RWPE2 (cell line): ENCODE measurements at places on chromosomes 4 and X.

DNA sequence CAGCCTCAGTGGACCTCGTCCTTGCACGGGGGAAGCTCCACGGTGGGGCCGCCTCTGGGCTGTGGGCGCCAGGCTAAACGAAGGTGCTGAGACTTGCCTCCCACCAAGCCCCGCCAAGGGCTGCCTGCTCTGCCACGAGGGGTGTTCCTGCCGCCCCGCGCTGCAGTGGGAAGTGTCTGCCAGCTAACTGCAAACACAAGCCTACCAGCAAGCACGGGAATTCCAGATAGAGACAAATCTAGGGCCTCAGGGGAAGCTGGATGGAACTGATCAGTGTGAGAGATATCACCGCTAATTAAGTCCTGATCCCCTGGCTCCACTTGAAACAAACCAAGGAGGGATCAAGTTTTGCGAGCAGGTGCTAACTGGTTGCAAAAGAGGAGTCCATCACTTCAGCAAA is 181.6 kb upstream of the LEF1 start:
- H3K27me3 ChIP-seq, result no peaks in the 10 kb centered on the region
- H3K27ac ChIP-seq, result no peak overlapping the region
- no peak for DNase-seq
- no peaks in the 10 kb centered on the region for H3K36me3 ChIP-seq

GRCh38 chrX:78748846-78749245 is 1.3 kb downstream of the LPAR4 start:
- no peak for DNase-seq
- no peaks in the 10 kb centered on the region for H3K36me3 ChIP-seq
- no peaks in the 10 kb centered on the region for H3K27me3 ChIP-seq
- no peaks in the 10 kb centered on the region for H3K4me1 ChIP-seq

GRCh38 chr4:177968817-177969442 is 526.7 kb upstream of the AGA start:
- no peak overlapping the region for H3K27ac ChIP-seq
- H3K27me3 ChIP-seq, result no peaks in the 10 kb centered on the region
- H3K36me3 ChIP-seq, result no peaks in the 10 kb centered on the region
- no peak for DNase-seq
- H3K4me1 ChIP-seq, result peaks cover 20% of the 10 kb centered on the region

- no peak overlapping the region for H3K4me3 ChIP-seq
- H3K27me3 ChIP-seq, result no peaks in the 10 kb centered on the region
- no peaks in the 10 kb centered on the region for H3K4me1 ChIP-seq
- H3K27ac ChIP-seq, result no peak overlapping the region
These were observed 723.2 kb downstream of the SMARCA1 start for GRCh38 chrX:128800138-128800537.

GRCh38 chr4:107366016-107366735 is 330.1 kb upstream of the DKK2 start:
- no peak for DNase-seq
- H3K27ac ChIP-seq, result no peak overlapping the region
- no peaks in the 10 kb centered on the region for H3K36me3 ChIP-seq
- no peaks in the 10 kb centered on the region for H3K4me1 ChIP-seq
- H3K4me3 ChIP-seq, result no peak overlapping the region

DNA sequence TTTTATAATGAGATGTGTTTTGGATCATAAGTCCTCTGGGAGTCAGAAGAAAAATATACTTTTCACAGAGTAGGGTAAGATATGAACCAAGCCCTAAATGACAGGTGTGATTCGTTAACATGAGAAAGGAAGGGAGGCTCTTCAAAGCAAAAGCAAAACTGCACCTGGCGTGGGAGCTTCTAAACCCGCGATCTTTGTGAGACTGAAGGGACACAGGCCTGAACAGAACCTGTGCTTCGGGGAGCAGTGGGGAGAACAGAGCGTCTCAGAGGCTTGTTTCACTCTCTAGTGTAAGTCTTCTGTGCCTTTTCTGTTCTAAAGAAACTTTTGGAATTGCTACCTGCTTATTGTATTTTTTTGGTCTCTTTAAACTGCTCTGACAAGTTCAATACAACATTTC is 30.2 kb upstream of the CYP4V2 start:
- H3K4me1 ChIP-seq, result no peaks in the 10 kb centered on the region
- H3K36me3 ChIP-seq, result no peaks in the 10 kb centered on the region
- H3K4me3 ChIP-seq, result no peak overlapping the region
- no peaks in the 10 kb centered on the region for H3K27me3 ChIP-seq

GRCh38 chrX:133175162-133175561 is 43.0 kb downstream of the TFDP3 start:
- H3K36me3 ChIP-seq, result no peaks in the 10 kb centered on the region
- no peaks in the 10 kb centered on the region for H3K4me1 ChIP-seq
- no peak overlapping the region for H3K4me3 ChIP-seq
- H3K27me3 ChIP-seq, result no peaks in the 10 kb centered on the region
- no peak for DNase-seq
- H3K27ac ChIP-seq, result no peak overlapping the region

DNA sequence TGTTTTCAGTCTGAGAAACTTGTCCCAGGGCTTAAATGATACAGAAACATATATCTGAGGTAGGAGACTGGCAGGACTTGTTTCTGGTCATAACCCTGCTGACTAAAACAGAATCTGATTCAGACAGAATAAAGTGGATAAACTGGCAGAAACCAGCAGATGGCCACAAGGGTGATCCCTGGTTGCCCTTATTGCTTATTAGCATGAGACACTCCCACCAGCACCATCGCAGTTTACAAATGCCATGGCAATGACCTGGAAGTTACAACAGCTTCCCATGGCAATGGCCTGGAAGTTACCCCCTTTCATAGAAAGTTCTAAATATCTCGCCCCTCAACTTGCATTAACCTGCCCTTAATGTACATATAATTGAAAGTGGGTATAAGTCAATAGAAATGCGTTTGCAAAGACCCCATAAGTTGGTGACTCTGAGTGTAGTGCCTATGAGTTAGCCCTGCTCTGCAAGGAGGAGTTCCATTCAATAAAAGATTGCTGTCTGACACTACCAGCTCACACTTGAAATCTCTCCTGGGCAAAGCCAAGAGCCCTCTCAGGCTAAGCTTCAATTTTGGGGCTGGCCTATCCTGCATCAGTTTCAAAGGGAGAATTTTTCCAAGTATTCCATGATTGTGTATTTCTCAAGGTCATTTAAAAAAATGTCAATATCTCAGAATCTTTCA is 52.9 kb upstream of the PAGE5 start:
- no peaks in the 10 kb centered on the region for H3K4me1 ChIP-seq
- H3K27ac ChIP-seq, result no peak overlapping the region
- DNase-seq, result no peak
- no peaks in the 10 kb centered on the region for H3K27me3 ChIP-seq
- H3K36me3 ChIP-seq, result no peaks in the 10 kb centered on the region

DNA sequence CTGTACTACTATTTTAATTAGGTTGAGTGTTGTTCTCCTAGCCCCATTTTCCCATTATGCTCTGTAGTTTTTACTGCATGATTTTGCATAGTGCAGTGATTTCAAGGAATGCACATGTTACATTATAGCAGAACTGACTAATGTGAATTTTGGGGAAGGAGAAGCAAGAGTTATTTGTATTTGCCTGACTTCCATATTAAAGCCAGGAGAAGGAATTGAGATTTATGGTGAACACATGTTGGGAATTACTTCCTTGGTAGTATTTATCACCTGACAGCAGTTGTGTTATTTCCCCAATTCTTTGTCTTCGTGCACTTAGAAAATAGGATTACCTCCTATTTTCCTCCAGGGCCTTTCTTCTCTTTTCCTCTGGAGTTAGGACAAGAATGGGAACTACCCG is 3.2 kb downstream of the TMEM144 start:
- no peak overlapping the region for H3K27ac ChIP-seq
- no peak for DNase-seq
- H3K36me3 ChIP-seq, result no peaks in the 10 kb centered on the region
- no peaks in the 10 kb centered on the region for H3K27me3 ChIP-seq
- no peak overlapping the region for H3K4me3 ChIP-seq
